Activated gamma-delta T cell treated with anti-CD3 and anti-CD28 coated beads, Interleukin-2, amount 50 U/mL, for 16 hours (primary cell): ENCODE measurements at places on chromosomes 1 and 21.

- DNase-seq = no peak
Observed at GRCh38 chr1:10283318-10283984, 73.1 kb downstream of the KIF1B start.

DNA sequence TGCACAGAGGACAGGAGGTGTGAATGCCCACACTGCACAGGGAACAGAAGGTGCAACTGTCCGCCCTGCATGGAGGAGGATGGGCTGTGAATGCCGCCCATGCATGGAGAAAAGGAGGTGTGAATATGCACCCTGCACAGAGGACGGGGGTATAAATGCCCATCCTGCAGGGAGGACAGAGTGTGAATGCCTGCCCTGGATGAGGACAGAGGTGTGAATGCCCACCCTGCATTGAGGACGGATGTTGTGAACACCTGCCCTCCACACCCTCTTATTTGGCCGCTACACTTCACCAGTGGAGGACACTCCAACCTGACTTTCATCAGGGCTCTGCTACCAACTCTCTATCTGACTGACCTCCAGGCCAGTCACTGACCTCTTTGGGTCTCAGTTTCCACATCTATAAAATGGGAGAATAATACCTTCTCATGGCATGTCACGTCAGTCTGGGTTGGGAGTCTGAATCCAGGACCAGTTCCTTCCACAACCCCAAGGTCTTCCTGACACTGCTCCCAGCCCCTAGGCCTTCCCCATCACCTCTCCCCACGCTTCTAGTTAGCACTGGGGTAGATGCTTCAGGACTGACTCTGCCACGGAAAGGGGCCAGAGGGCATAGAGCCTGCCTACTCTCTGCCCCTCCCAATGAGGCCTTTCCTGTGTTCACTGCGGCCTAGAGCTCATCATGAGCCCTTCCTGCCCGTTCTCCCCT, 28.4 kb downstream of the ZBTB17 start:
- no peak for DNase-seq

- DNase-seq = no peak
Observed at GRCh38 chr1:21318057-21318713, 27.9 kb upstream of the ECE1 start.

DNA sequence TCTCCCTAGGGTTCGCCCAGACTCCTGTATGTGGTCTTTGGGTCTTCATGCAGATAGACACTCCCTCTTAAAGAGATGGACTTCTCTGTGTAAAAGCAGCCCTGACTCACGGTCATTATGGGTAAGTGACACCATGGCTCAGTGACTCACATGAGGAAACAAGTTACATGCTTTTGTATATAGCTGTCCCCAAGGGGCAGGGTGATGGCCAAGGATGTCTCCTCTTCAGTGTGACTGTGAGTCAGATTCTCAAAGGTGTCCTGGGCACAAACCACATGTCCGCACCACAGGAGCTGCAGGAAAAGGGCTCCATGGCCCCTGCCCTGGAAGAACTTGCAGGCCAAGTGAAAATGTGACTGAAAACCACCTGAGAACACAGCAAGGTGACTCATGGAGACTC, 380.4 kb downstream of the NPHP4 start:
- DNase-seq = no peak

DNA sequence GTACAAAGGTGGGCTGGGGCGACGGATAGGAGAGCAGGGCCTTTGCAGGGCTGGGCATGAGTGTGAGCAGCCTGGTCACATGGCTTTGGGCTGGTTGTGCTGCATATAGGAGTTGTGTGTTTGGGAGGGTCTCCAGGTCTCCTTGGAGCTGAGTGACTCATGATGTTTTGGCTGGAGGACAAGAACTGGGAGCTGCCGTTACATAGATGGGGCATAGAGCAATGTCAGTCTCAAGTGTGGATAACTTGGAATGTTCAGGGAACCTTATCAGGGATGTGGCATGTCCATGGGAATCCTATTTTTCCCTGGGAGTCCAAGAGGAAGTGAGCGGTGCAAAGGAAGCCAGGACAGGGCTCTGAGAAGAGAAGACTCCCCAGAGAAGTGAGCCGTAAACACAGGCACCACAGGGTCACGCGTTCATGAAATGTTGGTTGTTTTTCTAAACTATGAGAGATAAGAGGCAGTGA, 136.4 kb upstream of the KCNE2 start:
- DNase-seq = no peak

DNA sequence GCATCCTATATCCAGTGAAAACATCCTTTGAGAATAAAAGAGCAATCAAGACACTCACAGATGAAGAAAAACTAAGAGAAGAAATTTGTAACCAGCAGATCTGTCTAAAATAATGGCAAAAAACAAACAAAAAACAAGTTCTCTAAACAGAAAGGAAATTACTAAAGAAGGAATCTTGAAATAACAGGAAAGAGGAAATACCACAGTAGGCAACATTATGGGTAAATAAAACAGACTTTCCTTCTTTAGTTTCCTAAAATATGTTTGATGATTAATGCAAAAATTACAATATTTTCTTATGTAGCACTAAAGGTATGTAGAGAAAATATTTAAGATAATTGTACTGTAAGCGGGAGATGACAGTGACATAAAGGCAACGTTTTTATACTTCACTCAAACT, 23.5 kb downstream of the SLC19A1 start:
- DNase-seq = no peak

DNA sequence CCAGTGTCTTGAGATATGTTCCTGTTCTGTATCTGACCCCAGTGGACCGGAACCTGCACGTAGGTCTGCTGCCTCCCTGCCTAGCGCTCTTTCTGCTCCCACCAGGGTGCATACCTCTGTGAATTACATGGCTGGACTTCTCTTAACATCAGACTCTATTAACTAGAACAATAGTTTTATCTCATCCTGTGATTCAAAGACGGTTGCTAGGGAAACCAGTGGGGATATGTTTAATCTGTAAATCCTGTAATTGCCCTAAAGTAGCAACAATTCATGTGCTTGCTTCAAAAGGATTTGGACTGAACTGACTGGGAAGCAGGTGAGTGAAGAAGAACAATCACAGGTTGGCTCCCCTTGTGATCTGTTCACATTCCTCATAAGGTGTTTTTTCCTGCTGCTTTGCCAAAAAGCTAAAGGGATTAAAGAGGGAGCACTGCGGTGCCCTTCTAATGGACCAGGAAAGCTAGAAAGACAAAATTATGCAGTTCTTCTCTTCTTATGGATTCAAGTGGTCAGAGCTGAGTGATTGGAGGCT, 52.7 kb upstream of the DIRAS3 start:
- no peak for DNase-seq

GRCh38 chr1:11417162-11417561, 61.8 kb upstream of the DISP3 start:
- DNase-seq = no peak

- no peak for DNase-seq
Observed at GRCh38 chr1:115797486-115797885, 29.0 kb upstream of the CASQ2 start.

DNA sequence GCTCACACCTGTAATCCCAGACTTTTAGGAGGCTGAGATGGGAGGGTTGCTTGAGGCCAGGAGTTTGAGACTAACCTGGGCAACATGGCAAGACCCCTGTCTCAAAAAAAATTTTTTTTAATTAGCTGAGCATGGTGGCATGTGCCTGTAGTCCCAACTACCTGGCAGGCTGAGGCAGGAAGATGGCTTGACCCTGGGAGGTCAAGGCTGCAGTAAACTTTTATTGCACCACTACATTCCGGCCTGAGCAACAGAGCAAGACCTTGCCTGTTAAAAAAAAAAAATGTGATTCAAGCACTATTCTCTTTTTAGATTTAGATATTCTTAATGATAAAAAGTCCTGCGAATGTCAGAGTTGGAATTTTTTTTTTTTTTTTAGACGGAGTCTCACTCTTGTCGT, 102.5 kb upstream of the L1TD1 start:
- no peak for DNase-seq

DNA sequence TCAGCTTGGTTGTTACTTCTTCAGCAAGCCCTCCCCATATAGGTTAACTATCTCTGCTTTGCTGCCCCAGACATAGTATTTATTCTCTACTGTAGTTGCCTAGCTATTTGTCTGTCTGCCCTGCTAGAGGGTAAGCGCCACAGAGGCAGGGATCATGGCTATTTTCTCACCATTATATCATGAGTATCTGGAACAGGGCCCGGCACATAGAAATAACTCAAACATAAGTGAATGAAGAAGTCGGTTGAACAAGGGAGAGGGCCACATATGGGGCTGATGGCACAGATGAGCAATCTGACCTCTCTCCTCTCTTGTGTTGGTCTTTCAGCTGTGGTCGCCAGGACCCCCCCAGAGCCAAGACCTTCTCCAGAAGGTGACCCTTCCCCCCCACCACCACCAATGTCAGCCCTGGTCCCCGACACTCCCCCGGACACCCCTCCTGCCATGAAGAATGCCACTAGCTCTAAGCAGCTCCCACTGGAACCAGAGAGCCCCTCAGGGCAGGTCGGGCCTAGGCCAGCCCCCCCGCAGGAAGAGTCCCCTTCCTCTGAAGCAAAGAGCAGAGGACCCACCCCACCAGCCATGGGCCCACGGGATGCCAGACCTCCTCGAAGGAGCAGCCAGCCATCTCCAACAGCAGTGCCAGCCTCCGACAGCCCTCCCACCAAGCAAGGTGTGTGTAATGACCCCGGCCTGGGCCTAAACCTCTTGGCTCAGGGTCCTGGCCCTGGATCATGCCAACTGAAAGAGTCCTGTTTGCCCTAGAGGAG, 14.9 kb downstream of the MAP7D1 start:
- DNase-seq = no peak

- DNase-seq = no peak
Observed at GRCh38 chr1:204327359-204327758, 32.4 kb downstream of the PLEKHA6 start.

DNA sequence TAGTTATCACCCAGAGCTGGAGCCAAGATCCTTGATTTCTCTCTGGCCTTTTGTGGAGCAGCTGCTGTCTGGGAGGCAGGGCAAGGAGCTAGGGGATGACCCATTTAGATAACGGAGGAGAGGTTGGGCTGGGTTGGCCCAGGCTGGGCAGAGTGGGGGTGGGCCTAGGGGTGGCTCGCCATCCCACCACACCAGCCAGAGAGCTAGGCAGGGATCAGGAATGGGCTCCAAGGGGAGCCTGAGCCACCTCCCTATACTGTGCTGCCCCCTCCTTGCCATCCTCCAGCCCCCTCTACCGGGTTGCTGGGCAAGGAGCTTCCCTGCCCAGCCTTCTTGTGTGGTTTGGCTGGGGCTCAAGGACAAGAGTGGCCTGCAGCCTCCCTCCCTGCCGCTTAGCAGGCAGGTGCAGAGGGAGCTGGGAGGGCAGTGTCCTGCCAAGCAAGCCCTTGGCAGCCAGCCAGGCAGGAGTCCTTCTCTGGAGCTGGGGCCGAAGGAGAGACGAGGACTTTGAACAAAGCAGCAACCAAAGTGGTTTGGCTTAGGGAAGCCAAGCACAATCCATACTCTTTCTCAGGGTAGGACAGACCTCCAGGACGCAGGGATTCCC, 4.1 kb downstream of the NUAK2 start:
- no peak for DNase-seq

GRCh38 chr1:4724695-4725250, 70.4 kb downstream of the AJAP1 start:
- no peak for DNase-seq

DNA sequence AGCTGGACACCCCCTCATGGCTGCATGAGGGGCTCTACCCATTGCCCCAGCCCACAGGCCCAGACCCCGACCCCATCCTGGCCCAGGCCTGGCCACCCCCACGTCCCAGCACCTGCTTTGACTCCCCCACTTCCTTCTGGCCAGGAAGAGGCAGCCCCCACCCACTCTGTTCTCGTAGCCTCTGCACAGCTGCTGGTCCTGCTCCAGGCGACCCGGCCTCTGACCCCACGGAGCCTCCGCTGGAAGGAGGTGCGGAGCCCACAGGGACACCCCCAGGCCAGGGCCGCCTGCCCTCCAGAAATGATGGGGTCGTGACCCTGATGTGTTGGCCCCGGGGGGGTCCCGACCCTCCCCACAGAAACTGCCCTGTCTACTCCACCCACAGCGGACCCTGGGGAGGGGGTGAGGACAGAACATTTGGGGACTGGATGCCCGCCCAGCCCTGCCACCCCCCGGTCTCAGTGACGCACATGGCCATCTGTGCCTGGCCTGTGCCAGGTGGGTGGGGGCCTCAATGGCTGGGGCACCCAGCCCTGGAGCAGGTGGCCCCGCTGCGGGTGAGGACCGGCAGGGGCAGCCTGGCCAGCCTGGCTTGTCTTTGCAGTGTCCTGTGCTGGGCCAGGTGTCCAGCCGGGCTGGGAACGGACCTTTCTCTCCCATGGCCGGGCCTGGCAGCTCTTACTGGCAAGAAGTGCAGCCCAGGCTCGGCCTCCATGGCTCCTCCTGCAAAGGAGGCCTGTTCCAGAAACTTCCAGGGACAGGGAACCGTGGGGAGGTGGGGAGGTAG, 78.6 kb downstream of the MORN1 start:
- DNase-seq = no peak

DNA sequence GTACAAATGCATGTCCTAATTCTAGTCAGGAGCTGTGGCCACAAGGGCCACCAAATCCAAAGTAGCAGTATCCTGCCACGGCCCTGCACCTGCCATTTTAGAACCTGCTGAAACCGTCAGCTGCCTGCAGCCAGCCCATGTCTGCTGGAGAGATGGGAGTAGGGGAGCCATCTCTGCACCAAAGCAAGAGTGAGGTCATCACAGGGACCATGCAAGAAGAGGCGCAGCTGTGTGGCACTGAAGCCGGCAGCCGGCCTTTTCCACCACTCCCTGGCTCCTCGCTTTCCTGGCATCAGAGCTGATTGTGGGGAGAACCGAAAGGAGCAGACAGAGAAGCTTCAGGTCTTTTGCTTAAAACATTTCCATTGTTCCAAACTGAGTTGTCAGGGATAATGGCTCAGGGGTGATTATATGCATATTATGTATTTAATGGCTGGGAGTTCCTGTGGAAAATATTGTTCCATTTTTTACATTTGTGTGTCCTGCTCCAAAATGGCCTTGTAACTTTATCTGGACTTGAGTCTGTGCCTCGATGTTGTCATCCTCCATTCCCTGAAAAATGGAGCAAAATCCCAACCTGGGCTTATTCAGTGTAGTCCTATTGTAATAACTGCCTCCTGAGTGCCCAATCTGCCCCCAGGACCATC, 18.7 kb upstream of the NBL1 start:
- no peak for DNase-seq

- no peak for DNase-seq
Observed at GRCh38 chr1:52658795-52659194, 25.8 kb downstream of the SHISAL2A start.

DNA sequence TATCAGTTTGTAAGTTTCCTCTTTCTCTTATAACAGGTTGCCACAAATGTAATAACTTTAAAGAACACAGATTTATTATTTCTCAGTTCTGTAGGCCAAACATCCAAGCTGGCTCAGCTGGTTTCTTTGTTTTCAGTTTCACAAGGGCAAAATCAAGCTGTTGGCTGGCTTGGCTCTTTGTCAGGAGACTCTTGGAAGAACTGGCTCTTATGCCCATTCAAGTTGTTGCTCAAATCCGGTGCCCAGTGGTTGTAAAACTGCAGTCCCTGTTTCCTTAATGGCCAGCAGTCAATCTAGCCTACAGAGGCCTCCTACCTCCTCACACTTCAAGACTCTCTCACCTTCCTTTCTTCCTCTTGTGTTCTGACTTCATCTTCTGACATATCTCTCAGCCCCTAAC, 1171.0 kb downstream of the MRPL39 start:
- no peak for DNase-seq

GRCh38 chr1:36248250-36248894, 24.1 kb downstream of the THRAP3 start:
- DNase-seq = no peak
